ENCODE measurements at places on chromosomes 3 and 15.

GRCh38 chr3:94961423-94962100 lies 898.7 kb downstream of the NSUN3 start:
- DNase-seq, result no peak

DNA sequence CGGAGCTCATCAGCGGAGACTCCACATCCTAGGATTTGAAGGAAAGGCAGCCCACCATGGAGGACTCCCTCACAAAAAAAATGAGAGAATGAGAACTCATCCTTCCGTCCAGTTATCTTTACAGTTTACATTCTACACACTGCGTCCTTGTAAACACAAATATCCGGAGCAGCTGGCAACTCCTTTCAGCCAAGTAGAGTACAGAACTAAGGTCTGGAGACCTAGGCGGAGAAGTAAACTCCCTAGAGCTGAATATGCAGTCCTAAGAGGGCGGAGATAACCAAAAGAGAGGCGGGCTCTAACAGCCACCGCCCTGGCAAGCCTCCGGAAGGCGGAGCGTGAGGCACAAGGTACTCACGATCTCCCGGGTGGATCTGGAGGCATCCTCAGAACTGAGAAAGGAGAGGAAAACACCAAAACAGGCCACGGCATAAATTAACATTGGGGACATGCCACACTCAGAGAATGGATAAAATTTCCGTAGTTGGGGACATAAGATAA lies 924 bp upstream of the SIN3A start:
- no peak for DNase-seq

- no peak for DNase-seq
Measured at GRCh38 chr3:124260206-124260915, 268.4 kb upstream of the ROPN1 start.

DNA sequence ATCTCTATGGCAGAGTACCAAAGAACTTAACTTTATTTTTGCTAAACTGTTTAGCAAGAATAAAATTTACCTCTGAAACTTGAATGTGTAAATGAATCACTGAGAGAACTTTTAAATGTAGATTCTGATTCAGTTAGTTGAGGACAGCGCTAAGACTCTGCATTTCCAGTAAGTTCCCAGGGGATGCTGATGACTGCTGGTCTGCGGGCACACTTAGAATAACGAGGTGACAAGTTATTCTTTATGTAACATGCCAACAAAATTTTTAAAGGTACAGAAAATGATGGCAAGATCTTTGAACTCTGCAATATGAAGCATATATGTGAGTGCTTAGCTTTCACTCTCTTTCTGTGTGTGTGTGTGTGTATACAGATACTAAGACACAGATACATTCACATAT lies 56.4 kb downstream of the TGFBR2 start:
- no peak for DNase-seq

DNA sequence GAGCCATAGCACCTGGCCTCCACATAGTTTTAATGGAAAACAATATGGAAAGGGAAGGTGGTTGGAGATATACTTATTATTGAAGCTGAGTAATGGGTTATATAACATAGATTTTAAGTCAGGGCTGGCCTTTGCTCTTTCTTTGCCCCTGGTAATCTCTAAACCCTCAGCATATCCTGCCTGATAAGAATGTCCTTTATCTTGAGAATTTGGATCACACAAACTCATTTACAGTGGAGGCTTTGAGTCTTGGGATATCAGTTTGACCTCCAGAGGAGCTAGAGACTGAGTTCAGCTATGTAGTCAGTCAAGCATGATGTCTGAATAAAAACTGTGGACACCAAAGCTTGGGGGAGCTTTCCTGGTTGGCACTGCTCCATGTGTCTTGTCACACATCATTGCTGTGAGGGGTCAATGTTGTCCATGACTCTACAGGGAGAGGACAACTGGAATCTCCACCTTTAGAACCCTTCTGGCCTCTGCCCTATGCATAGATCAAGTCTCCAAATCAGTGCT lies 9.0 kb upstream of the C3orf33 start:
- DNase-seq, result no peak

DNA sequence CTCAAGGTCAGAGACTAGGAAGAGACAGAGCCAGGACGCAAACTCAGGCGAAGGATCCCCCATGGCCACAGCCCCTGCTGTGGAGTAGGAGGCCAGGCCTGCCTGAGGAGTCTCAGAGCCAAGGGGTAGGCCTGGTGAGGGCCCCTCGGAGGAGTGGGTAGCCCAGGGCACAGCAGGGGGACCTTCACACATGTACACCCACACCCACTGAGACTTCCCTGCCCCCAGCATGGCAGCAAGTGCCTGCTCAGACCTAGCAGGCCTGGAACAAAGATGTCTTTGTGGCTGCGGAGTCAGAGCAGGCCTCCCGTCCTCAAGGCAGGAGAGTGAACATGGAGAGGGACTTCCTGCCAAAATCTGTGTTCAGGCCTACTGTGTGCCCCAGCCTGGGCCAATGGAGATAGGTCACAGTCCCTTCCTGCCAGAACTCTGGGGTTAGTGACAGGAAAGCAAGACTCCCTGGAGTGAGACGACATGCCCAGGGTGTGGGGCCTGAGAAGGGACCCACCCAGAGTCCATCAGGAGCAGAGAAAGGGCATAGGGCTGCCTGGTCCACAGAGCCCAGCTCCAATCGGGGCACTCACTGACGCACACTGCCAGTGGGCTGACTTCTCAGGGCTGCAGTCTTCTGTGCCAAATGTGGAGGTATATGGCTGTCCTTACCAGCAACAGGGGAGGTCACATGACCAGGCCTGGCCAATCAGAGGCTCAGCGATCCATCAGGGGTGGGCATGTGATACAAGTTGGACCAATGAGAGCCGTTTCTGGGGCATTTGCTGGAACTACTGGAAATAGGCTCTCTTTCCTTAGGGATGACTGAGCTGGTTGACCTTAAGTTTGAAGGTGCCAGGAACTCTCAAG lies 2.3 kb downstream of the GRIP2 start:
- no peak for DNase-seq

- DNase-seq, result no peak
Measured at GRCh38 chr3:127417709-127418559, 130.1 kb upstream of the PRR20G start.

- no peak for DNase-seq
Measured at GRCh38 chr3:32186876-32187275, 51.6 kb upstream of the CMTM8 start.

DNA sequence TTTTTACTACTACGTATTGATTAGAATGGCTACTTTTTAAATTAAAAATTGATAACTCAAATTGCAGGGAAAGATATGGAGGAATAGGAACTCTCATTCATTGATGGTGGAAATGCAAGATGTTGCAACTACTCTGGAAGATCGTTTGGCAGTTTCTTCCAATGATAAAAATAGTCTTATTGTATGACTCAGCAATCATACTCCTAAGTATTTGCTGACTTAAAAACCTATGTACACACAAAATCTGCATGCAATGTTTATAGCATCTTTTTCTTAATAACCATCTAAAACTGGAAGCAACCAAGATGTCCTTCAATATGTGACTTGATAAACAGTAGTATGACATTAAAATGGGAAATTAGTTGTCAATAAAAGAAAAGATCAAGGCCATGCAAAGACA lies 87.4 kb upstream of the LRRC3B start:
- no peak for DNase-seq

- no peak for DNase-seq
Measured at GRCh38 chr3:152196782-152197181, 71.9 kb upstream of the MBNL1 start.

- no peak for DNase-seq
Measured at GRCh38 chr3:156859578-156859977, 33.4 kb downstream of the LEKR1 start.

DNA sequence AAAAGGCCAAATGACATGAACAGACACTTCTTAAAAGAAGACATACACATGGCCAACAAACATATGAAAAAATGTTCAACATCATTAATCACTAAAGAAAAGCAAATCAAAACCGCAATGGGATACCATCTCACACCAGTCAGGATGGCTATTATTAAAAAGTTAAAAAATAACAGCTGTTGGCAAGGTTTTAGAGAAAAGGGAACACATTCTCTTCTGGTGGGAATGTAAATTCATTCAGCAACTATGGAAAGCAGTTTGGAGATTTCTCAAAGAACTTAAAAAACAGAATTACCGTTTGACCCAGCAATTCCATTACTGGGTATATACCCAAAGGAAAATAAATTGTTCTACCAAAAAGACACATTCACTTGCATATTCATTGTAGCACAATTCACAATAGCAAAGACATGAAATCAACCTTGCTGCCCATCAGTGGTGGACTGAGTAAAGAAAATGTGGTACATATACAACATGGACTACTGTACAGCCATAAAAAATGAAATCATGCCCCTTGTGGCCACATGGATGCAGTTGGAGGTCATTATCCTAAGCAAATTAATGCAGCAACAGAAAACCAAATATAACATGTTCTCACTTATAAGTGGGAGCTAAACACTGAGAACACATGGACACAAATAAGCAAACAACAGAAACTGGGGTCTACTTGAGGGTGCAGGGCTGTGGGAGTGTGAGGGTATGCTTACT lies 190.7 kb upstream of the MCTP2 start:
- no peak for DNase-seq

GRCh38 chr3:123064914-123065313 lies 1.9 kb upstream of the PDIA5 start:
- DNase-seq, result no peak

DNA sequence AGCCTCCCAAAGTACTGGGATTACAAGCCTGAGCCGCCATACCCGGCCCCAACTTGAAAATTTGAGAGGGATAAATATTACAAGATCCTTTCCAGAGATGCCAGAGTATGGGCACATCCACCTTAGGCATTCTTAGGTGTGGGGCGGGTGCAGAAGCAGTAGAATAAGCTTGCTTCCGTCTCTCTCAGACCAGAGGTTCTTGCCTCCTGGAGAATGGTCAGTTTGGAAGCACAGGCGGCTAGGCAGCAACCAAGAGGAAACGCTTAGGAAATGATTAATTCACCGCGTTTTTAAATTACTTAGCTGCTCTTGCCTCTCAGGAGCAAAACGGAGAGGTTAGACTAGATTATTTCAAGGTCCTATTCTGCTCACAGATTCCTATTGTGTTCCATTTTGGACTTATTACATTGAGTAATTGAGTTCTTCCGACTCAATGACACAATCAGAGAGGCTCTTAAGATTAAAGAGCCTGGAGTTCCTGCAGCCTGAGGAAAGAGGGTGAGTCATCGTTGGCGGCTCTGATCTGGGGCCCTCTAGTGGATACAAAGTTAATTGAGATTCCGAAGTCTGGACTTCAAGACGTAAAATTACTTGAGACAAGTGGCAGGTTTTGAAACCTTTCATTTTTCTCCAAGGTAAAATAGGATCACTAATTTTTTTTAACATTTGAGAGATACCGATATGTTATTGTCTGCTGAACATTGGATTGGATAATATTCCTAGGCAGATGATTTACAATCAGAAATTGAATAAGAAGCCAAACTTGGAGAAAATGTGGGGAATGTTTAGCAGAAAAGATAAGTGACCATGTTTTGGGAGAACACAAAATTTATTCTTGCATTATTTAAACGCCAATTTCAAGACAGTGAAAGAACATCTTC lies 5.8 kb upstream of the TOPAZ1 start:
- peak; percentile 76 for DNase-seq

DNA sequence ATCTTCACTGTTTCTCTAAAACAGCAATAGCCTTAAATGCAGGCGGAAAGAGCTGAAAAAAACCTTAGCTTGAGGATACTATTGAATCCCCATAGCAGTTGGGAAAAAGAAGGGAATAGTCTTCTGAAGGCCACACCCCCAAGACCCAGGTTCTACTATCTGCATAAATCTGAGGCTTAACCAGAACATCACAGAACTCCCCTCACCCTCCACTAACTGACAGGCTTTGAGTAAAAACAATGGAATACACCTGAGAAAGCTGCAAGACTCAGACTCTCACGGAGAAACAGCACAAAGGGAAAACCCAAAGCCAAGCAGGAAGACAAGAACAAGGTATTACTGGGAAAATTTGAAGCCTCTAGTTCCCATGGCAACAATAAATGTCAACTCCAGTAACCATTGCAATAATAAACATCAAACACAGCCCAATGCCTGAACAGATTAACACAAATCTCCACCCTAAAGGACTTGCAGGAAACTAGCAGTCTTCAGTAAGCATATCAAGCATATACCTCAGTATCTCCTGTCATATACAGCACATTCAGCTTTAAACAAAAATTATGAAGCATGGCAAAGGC lies 56.4 kb downstream of the TMCC1 start:
- DNase-seq, result peak; percentile 4

- DNase-seq, result no peak
Measured at GRCh38 chr3:83662381-83662960, 1296.3 kb upstream of the CADM2 start.

GRCh38 chr15:28114114-28114455 lies 15.0 kb upstream of the OCA2 start:
- no peak for DNase-seq

- DNase-seq, result no peak
Measured at GRCh38 chr3:146387566-146387965, 81.8 kb downstream of the PLSCR2 start.

GRCh38 chr15:53208751-53209150 lies 418.6 kb upstream of the ONECUT1 start:
- no peak for DNase-seq

- DNase-seq, result no peak
Measured at GRCh38 chr3:8911781-8912180, 51.5 kb downstream of the RAD18 start.

- DNase-seq, result no peak
Measured at GRCh38 chr3:39378088-39378487, 5.1 kb upstream of the SLC25A38 start.

DNA sequence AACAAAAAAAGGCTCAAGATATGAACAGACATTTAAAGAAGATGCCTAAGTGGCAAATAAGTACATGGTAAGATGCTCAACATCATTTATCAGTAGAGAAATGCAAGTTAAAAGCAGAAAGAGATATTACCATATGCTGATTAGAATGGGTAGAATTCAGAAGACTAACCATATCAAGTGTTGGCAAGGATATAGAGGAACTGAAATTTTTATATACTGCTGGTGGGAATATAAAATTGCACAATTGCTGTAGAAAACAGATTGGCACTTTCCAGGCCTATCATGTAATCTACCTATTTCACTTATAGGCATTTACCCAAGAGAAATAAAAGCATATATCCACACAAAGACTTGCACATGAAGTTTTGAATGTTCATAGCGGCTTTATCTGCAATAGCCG lies 17.1 kb downstream of the SLC28A1 start:
- no peak for DNase-seq

DNA sequence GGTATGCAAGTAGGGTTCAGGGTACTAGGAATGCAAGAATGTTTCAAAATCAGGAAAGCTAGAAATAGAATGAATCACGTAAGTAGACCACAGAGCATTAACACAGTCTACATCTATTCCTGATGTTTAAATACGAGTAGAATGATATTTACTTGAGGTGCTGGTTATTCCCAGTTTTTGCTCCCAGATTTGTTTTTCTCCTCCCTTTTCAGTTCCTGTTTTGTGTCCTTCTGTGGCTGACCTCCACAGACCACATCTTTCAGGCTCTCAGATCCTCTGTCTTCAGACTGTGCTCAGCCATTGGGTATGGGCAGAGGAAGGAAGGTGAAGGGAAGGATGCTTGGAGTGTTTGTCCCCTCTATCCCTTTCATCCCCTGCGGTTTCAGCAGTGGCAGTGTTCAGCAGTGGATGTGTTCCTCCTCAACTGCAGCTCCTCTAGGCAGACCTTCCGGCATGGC lies 276.6 kb downstream of the ZNF621 start:
- no peak for DNase-seq

- DNase-seq, result no peak
Measured at GRCh38 chr15:76185716-76186115, 125.6 kb downstream of the ETFA start.

All from kidney epithelial cell (primary cell).